Hypothalamus (tissue), 51 donors: ENCODE measurements at places on chromosomes 5 and 9.

GRCh38 chr5:72841756-72842535 is 25.5 kb downstream of the TNPO1 start:
- DNase-seq: no peak

DNA sequence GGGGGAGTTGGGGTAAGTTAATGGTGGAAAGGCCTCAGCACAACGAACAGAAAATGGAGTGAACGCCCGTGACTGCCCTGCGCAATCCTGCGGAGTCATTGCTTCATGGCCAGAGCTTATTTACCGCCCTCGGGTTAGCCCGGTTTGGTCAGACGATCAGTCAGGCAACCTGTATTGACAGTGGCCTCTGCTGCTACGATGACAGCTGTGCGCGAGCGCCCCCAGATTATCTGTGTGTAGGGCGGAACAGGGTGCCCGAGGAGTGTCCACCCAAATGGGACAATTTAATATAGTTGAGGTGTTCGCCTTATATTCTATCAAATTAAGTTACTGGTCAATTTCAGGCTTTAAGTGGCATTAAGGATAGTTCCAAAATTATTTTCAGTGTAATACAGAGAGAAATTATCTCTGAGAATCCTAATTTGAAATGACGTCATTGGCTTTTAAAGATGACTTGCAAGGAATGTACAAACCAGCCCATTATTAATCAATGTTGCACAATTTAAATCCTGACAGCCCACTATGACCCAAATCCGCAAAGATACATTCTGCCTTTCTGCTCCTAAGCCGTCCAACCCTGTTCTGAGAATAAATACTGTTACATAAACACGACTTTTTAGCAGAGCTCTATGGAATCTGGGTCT is 879 bp upstream of the UBQLN1 start:
- DNase-seq: peak; percentile 50

DNA sequence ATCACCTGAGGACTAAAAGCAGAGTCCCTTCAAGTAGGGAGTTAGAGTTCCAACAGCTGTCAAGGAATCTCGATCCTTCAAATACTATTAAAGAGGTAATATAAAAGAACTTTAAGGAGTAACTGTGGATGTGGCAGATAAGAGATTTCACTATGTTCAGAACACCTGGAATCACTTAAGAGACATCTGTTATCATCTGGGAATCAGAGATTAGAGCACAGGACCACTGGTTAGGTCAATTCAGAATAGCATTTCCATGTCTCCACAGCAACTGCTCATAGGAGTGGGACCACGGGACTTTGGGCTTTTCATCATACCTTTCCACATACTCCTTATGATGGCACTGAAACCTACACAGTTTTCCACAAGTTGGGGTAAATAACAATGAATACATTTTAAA is 216.6 kb downstream of the DENND1A start:
- no peak for DNase-seq

- DNase-seq: no peak
Observed at GRCh38 chr5:168135897-168136296, 155.5 kb upstream of the WWC1 start.

- DNase-seq: no peak
Observed at GRCh38 chr5:115309751-115310370, 13.4 kb upstream of the CCDC112 start.
